Thoracic aorta (tissue), 2 donors: ENCODE measurements at places on chromosomes 2 and 18. TPM values are rescaled to one million over a fixed set of nuclear protein-coding genes. Genes with fewer than 3 reads are reported as not detected.

- no peak for DNase-seq
Observed at GRCh38 chr2:189298481-189298880, 118.9 kb upstream of the COL5A2 start.

GRCh38 chr2:150468350-150468960, 19.0 kb downstream of the RND3 start:
- no peak for DNase-seq

The EVX2 gene
- not detected for total RNA-seq

DNA sequence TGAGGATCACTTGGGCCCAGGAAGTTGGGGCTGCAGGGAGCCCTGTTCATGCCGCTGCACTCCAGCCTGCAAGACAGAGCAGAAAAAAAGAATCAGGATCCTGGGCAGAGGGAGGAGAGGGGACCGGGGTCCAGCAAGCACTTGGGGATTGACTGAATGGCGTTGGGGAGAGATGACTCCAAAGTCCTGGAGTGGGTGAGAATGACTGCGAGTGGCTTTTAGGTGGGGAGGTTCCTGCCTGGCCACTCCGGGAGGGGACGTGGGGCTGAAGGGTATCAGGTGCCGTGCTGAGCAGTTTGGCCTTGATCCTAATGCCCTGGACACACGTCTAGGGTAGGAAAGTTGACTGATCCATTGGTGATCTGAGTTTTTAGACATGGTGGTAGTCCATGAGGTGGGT, 3.5 kb upstream of the NFATC1 start:
- DNase-seq, result no peak

GRCh38 chr2:12554224-12555011, 162.3 kb upstream of the TRIB2 start:
- no peak for DNase-seq

GRCh38 chr2:205746420-205746785, 64.1 kb downstream of the NRP2 start:
- DNase-seq, result no peak

- no peak for DNase-seq
Observed at GRCh38 chr18:48007955-48008701, 77.7 kb upstream of the SMAD2 start.

DNA sequence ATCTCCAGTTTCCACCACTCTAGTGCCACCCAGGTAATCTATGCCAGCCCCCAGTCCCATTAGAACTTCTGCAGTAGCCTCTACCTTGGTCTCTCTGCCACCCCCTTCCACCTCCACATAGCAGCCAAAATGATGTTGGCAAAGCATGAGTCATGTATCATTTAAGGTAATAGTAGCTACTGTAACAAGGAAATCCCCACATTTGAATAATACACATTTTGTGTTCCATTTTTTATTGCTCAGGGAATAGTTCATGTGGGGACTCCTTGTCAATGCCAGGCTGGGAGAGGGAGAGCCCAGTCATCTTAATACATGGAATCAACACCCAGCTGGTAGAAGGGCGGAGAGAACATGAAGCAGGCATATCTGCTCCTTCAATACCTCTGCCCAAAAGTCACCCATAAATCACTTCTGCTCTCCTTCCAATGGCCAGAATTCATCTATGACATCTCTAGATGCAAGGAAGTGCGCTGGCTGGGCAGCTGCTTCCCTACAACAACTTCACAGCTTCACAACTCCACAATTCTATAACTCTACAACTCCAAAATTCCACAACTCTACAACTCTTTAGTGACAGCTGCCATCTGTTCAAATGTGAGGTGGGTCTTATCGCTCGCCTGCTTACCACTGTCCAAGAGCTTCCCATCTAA, 70.6 kb upstream of the GLS start:
- no peak for DNase-seq

The VSNL1 gene
- total RNA-seq, result not detected

DNA sequence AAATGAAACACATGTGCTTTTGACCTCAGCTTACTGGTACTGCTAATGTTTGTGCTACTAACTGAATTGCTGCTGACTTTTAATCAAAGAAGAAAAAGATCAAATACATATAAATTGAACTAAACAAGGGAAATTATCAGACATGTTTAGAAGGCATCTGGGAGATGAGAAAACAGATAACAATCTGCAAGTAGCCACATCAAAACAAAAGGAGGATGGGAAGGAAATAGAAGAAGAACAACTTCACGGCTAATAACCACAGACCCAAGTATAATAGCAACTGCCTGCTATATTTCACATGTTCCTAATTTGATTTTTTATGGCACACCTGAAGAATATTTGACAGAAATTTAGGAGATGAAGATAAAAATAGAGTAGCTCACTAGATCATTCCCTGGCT, 542.6 kb upstream of the SYT4 start:
- DNase-seq, result no peak

GRCh38 chr2:24919037-24919505, 966 bp downstream of the ADCY3 start:
- DNase-seq, result no peak

DNA sequence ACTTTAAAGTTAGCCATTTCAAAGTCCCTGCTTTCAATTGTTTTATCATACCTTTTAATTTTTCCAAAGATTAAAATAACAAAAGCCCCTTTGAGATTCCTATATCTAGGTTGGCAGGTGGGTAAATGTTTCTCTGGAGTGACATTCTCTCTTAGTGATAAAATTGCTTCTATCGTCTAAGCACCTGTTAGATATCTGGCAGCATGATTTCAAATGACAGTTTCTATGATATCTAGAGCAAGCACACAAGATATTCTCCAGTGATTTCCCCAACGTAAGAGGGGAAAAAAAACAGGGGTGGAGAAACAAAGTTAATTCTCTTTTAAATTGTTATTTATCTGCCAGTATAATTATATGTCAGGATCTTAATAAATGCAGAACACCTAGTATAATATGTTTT, 610.2 kb downstream of the DSC3 start:
- no peak for DNase-seq

The SKOR2 gene
- not detected for total RNA-seq

DNA sequence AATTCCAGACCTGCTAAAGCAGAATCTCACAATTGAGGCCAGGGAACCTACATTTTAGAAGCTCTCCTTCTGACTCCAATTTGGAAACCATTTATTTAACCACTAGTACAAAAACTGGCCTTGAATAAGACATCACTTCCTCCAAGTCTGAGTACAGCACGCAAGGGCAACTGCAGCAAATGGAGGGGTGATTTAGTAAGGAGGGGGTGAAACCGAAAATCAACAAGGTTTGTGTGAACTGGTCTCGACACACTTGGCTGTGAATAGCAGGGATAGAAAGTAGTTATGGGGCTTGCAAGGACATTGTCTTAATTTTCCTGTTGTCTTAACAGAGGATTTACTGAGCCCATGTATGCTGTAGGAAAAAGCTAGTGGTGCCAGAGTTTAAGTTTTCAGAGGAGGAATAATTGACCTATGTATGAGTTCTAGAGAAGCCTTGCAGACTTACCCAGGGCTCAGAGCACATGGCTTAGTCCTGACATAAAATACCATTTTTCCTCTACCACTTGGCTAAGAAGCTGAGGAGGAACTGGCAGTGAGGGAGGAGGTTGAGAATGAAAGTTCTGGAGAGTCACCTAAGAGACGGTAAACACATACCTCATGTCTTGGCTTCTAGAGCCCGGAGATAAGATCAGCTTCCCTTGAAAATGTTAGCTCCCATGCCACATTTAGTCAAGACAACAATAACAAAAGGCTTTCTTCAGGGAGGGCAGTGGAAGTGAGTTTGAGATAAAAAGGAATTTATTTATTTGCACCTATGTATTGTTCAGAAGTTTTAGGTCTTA, 114.8 kb downstream of the SMAD2 start:
- DNase-seq, result no peak

DNA sequence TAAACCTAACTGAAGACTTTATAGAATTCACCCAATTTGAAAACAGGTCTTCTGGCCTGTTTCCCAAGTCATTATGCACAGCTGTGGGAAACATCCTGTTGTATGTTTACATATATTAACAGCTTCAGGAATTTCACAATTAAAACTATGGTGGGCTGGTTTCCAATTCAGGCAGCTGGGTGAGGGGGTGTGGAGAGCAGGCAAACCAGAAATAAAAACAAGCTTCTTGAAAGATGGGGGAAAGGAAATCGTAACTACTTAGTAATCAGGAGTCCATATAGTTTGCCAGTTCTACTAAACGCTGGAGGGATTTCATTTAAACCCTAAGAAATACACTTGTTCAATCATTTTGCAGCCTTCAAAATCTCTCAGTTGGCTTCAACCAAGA, 22.8 kb downstream of the ATP8B1 start:
- DNase-seq, result no peak

- no peak for DNase-seq
Observed at GRCh38 chr2:121210691-121211090, 74.3 kb downstream of the TFCP2L1 start.

DNA sequence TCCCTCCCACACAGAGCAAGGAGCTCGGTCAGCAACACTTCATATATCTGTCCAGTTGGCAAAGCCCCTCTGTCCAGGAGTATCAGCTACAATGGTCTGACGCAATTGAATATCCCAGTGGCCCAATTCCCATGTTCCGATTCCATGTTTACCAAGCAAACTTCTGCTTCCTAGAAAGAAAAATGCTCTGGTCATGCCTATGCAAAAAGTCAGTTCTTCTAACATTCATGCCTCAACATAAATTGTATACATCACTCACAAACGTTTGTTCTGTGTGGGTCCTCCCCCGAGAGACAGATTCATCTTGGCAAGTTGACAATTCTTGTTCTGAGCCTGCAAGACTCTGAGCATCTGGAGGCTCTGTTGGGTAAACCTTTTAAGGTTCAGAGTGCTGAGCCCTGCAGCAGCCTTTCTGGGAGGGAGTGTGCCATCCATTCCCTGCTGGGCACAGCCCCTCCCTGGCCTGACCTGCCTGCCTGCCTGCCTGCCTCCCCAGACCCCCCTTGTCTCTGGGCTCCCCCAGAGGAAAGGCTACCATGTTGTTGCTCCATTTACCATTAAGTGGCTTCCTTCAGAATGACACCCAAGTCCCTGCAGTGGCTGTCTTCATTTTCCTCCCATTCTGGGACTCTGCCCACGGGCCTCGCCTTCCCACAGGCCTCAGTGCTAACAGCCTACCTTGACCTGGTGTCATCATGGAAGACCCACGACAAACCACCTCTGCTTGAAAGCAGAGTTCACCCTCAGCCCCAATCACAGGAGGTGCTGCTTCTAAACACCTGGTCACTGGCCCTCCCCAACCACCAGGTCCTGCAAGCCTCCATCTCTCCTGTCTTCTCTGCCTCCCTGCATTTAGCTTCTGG, 37.6 kb upstream of the TAF1B start:
- no peak for DNase-seq

The GREB1L gene
- 20.0 TPM for total RNA-seq

The HOXD9 gene
- not detected for total RNA-seq
